ENCODE measurements at places on chromosomes 5 and 9.

- no peak for DNase-seq
Measured at GRCh38 chr9:3863686-3864085, 337.9 kb upstream of the RFX3 start.

DNA sequence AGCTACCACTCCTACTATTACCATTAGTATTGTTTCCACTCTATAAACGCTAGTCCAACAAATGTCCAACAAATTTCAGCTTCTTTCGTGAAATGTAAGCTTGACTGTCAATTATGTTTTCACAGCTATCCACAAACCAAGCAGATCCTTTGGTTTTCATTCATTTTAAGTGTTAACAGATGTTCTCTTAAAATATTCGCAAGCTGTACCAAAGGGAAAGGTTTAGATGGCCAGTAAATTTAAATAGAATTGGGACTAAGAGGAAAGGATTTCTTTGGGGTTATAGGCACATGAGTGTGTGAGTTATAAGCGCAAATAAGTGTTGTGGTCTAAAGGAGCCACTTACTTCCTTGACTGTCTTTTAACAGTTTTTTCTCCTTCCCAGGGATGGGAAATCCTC lies 136.8 kb upstream of the ADRA1B start:
- no peak for DNase-seq

DNA sequence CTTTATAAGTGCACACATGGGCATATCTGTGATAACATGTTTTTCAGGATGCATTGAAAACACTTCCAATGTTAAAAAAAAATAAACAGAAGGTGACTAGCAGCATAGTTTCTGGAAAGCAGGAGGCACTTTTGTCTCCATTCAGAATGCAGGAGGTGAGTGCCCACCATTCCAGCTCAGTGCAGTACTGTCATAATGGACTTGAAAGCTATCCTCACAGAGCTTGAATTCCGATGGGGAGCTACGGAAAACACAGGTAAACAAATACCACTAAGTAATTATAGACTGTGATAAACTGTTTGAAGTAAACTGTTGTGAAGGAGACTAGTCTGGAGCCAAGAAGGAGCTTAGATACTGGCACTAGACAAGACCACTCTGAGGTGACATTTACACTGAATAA lies 9.9 kb downstream of the FBN2 start:
- no peak for DNase-seq

DNA sequence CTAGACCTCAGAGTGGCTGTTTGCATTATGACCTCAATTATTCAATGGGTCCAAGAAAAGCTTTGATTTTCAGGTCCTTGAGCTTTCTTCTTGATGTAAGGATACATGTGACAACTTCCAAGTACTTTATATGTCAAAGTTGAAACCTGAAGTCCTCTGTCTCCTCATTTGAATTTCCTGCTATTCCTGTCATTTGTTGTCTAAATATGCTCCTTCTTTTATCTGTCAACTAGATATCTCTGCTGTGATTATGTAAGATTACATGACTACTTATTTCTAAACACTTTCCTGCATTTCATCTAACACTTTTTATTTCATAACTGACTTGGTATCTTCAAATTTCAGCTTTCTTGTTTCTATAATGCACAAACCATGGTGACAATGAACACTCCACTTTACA lies 670.0 kb upstream of the FAM174A start:
- DNase-seq = no peak

GRCh38 chr5:172370648-172371545 lies 83.4 kb downstream of the SH3PXD2B start:
- DNase-seq = no peak

DNA sequence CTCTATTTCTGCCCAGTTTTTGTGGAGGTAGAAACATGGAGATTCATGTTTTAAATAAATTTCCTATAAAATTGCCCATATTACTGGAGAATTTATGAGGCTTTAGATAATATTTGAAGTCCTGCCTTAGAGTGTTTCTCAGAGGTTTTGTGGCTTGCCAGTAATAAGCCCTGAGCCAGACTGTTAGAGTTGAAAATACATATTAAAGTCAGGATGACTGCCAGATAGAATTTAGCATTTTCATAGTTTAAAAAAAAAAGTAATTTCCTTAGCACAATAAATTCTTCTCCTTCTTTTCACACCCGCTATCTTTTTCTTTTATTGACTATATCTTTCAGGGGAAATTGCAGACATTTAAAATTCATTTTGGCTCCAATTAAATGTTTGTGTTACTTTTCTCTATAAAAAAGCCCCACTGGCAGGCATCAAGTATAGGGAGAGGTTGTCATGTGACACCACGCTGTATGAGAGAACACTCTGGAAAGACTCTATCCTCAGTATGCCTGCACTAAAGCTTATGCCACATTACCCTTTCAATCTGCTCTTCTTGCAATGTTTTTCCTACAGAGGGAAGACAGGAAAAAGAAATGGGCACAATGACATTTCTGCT lies 135.2 kb downstream of the MPDZ start:
- no peak for DNase-seq

DNA sequence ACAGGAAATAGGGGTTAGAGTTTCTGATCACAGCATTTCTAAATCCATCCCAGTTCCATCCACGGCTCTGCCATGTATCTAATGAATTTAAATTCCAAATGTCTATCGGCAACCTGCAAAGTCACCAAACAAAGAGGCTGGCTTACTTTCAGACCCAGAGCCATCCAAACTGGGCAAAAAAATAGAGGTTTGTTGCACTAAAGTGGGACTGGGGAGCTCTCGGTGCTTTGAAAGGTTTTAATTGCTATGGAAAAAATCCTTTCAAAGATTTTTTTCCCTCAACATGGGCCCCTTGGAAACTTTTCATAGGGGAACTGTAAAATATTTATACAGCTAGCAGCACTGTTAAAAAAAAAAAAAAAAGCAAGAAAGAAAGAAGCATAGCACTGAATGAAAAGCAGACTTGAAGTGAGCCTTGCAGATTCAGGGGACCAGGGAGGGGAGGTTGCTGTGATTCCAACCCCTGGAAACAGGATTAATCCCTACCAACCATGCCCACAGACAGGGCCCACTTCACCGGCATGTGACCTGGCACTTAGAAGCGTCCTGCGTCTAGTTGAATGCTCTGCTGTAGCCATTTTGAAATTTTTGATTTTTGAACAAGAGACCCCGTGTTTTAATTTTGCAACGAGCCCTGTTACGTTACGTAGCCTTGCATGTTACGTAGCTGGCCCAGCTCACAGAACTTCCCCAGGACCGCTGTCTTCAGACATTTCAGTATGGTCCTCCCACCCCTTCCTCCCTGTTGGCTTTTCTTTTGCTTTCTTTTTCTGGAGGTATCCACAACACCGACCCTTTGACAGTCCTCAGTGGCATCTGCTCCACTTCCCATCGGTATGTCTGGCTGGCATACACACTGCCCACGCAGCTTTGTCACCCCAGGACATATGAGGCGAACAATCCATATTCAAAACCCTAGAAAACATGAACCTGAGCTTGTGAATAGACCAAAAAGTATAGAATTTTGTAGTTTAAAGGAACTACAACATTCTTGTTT lies 105.3 kb upstream of the NFIB start:
- no peak for DNase-seq

DNA sequence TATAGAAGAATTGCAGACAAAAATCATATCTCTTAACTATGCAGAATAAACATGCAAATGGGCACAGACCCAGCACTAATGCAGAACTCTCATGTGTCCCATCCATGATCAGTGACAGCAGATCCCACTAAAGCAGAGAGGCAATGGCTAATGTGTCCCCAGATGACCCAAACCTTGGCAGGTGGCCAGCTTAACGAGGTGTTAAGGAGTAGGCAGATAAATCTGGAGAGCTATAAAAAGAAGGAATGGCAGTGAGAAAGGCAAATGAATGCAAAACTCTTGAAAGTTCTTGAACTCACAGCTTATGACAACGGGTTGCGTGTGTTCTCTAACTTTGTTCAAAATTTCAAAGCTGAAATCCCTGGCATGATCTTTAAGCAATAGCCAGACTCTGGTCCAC lies 265.4 kb downstream of the RASEF start:
- no peak for DNase-seq

DNA sequence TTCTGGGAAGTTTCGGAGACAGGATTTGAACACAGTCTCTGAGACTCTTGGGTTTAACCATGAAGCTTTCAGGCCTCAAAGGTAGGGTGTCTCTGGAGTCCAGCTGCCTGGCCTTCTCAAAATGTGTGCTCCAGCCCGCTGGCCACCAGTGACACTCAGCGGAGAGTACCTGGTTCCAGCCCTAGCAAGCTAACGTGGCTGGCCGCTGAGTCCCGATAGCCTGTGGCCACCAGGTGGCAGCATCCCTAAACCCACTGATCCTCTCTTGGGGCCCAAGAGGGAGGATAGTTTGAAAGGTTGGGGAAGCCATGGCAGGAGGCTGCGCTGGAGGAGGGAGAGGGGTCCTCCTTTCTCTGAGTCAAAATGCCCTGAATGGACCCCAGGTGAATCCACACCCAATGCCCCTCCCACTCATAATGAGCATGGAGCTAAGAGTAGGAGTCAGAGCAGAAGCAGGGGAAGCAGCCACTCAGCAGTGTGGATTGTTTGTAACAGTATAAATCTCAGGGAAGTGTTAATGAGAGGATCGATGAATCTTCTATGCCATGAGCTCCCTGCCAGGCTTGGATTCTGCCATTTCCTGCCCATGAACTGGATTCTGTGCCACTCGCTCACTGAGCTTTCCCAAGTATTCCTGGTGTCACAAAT lies 5.4 kb upstream of the TIFAB start:
- DNase-seq = no peak

DNA sequence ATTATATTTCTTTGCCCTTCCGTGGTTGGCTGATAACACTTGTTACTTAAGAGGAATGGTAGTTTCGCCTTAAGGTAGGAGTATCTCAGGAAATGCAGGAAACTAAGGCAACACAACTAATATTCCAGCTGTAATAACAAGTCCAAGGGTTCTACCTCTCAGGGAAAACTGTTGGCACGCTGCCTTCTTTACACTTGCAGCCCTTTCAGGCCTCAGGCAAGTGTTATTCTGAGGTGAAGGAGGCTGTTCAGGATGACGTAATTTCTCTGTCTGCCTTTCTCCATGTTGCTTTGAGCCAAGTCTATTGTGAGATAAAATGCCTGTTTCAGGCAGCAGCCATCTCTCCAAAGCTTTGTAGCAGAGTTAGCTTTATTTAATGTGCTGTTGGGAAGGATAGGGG lies 38.0 kb downstream of the VCAN start:
- peak; percentile 69 for DNase-seq
